ENCODE measurements at places on chromosomes 11 and 22.

- no peak for DNase-seq
Observed at GRCh38 chr22:43400449-43400848, 11.4 kb upstream of the MPPED1 start.

- DNase-seq: no peak
Observed at GRCh38 chr22:27317096-27317495, 484.5 kb downstream of the MN1 start.

DNA sequence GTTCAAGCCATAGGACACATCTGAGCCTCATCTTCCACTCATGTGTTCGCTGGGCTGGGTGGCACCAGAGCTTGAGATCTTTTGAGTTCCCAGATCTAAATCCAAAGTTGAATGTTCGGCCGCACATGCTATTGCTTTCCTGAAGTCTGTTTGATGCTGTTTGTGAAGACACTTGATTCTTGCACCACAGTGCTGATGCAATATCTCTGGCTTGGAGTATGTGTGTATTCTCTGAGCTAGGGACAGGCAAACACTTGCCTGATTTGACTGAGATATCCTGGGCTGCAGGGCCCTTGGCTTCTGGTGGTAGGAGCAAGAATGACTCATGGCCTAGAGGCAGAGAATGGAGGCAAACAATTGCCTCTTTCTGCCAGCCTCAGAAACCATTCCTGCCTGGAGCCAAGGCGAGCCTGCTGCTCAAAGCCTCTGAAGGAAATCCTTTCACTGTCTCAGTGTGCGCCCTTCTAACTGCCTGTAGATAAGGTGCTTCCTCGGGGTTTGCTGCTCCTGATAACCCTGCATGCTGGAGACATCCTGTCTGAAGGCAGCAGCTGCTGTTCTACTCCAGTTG lies 73.0 kb downstream of the CYB5R2 start:
- DNase-seq: no peak

DNA sequence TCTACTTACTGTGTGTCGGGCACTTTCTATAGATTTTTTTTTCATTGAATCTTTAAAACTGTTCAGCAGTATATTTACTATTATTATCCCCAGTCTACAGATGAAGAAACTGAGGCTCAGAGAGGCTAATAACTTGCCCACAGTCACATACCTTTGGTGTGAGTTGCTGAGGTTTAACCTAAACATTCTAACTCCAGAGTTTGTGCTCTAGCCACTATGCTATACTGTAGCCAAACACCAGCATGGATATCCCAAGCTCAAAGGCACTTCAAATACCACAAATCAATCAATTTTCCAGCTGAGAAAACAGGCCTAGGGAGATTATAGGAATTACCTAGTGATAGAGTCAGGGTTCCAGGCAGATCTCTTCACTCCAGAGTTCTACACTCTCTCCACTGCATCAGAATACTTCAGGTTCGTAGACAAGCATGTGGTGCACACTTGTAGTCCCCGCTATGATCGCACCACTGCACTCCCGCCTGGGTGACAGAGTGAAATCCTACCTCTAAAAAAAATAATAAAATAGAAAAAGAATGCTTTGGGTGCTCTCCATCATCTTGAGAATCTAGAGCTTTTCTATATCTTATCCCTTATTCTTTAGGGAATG lies 20.4 kb upstream of the UPB1 start:
- DNase-seq: no peak

GRCh38 chr11:85661972-85662664 lies 2.8 kb downstream of the CREBZF start:
- DNase-seq: no peak

DNA sequence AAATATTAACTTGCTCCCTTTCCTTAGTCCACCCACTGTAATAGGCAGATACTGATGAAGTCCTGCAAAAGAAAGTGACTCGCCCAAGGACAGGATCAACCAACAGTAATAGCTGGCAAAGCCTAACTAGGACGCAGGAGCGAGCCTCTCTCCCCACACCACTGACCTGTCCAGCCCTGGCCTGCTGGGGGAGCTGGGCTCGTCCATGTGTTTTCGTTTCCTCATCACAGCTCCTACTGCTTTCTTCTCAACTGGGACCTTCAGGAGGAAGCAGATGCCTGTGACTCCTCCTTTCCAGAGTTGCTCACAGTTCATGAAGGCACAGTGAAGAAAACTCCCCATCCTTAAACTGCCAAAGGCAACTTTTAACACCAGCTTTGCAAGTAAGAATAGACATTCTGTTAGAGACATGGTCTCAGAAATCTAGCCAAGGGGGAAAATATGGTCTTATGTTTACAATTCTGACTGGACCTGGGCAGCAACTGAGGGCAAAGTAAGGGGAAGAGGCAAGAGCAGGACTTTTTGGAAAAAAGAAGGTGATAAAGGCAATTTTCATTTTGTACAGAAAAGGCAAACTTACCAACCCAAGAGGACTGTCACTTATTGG lies 11.6 kb upstream of the GPHA2 start:
- DNase-seq: no peak

- DNase-seq: no peak
Observed at GRCh38 chr11:101915791-101916291, 481 bp downstream of the ANGPTL5 start.

- DNase-seq: no peak
Observed at GRCh38 chr11:62444236-62444833, 25.5 kb downstream of the SCGB1A1 start.

DNA sequence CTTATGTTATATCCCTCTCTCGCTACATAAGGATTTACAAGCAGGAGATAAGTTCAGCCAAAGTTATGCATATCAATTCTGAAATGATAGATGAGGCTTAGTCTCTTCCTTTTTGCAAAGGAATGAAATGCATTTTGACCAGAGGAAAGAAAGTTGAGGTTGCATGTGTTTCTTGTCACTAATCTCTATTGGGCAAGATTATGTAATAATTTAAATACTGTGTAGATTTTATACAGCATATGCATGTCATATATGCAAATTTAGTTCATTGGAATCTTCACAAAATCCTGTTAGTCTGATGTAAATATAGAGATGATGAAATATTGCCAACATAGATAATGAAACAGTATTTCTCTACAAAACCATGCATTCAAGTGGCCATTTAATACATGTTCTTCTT lies 858.7 kb upstream of the RAG2 start:
- no peak for DNase-seq

DNA sequence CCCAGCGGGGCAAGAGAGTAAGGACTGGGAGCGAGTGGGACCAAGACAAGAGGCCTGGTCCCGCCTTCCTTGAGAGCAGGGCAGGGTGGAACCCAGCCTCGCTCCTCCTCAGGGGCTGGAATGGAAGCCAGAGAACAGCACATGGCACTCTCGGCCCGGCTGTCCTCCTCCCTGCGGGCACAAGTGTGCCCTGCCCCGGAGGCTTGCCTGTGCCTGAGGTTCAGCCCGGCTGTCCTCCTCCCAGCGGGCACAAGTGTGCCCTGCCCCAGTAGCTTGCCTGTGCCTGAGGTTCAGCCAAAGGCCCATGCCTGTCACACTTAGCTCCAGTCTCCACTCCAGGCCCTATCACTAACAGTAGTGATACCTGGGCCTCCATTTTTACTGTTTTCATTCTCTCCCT lies 24.2 kb downstream of the SULT4A1 start:
- DNase-seq: no peak

DNA sequence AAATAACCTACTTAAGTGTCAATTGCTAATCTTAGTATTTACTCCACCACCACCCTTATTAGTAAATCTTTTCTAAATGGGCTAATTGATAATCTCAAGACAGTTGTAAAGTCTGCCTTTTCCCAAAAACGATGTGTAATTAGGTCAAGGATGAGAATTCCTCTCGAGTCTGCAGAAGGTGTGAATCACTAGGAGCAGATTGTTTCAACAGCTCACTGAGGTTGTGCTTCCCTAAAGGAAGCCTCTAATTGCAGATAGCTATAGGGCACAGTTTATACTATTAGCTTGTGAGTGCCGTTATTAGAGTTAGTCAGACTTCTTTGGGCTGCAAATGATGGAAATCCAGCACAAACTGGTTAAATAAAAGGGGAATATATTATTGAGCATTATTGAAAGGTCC lies 84.9 kb downstream of the C11orf91 start:
- DNase-seq: no peak

GRCh38 chr11:117828611-117829368 lies 4.2 kb upstream of the FXYD2 start:
- peak; percentile 90 for DNase-seq

GRCh38 chr11:94417386-94417987 lies 16.3 kb upstream of the GPR83 start:
- DNase-seq: no peak

DNA sequence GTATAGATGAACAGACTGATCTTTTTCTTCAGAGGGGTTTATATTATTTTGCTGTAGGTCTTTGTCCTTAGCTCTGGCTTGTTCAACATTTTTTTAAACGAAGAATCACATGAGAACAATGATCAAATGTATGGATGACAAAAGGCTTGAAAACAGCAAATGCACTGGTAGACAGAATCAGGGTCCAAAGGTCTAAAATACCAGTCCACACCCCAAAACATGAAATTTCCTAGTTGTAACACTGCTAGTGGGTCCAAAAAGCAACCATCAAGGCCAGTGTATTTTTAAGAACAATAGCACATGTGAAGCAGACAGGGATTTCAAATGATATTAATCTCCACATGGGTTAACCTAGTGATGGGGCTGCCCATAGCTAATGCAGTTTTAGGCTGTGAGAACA lies 162.0 kb downstream of the SWAP70 start:
- no peak for DNase-seq
